AG20443 (cell line): ENCODE measurements at places on chromosomes 11 and 22.

GRCh38 chr22:27810609-27811151 lies 9.1 kb upstream of the MN1 start:
- peak; percentile 86 for DNase-seq

- DNase-seq = peak; percentile 81
Observed at GRCh38 chr11:118605116-118605867, 2.1 kb upstream of the PHLDB1 start.

GRCh38 chr11:68204402-68204801 lies 8.7 kb downstream of the KMT5B start:
- no peak for DNase-seq

DNA sequence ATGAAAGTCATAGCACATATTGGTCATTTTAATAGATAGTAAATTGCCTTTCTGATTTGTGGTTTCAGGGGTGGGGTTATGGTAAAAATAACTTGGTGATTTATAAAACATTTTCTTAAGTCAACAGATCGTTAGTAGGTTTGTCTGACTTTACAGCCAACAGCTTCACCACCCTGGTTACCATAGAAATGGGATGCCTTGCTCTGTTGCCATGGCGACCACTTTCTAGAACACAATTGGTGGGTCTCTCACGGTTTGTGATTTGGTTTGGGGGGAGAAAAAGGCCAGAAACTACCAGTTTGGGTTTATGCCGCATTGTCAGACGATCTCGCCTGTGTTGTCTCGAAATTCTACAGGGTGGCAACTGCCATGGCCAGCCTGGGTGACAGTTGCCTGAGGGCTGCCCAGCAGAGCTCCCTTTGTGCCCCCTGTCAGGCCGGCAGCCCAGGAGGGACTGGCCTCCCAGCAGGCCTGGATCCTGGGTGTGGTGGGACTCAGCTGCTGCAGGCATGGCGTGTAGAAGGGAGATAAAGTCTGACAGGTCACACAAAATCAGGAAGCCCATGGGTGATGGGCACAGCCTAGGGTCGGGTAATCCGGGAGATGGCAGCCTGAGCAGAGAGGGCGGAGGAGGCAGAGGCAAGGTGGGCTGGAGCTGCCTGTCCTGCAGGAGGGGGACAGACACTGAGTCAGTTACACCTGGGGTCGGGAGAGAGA lies 30.9 kb downstream of the KCNC1 start:
- no peak for DNase-seq

- DNase-seq = peak; percentile 21
Observed at GRCh38 chr22:28341001-28341400, 338.6 kb downstream of the TTC28 start.

DNA sequence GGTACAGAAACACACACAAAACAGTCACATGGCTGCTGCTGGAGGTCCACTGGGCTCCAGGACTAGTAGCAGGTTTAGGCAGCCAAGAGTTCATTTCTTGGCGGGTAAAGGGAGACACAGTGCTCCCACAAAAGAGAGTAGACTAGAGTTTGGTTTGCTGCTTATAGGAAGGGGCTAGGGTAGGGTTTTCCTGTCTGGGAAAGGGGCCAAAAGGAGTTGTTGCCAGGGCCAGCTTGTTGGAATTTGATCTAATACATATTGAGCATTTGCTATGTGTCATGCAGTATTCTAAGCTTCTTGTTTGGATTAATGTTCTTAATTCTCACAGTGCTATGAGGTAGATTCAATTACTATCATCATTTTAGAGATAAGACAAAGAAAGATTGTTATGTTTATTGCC lies 195.1 kb upstream of the PLET1 start:
- DNase-seq = no peak

GRCh38 chr11:35177370-35177769 lies 38.4 kb downstream of the CD44 start:
- DNase-seq = no peak
